ENCODE measurements at places on chromosomes 1 and 21.

DNA sequence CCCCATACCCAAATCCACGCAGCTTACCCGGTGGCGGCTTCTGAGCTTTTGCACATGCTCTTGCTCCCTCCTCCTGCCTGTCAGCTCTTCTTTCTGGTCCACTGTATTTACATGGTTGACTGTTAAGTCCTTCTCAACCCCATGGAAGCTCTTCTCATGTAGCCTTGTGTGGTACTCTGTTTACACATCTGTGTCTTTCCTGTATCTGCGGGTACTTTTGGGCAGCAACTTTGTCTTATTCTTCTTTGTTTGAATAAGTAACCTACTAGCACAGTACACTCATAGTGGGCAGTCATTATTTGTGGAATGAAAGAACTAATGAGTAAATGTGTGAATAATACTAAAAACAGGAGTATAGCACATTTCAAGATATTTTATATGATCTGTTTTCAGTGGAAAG, 88.5 kb upstream of the GPR88 start:
- no peak for DNase-seq

DNA sequence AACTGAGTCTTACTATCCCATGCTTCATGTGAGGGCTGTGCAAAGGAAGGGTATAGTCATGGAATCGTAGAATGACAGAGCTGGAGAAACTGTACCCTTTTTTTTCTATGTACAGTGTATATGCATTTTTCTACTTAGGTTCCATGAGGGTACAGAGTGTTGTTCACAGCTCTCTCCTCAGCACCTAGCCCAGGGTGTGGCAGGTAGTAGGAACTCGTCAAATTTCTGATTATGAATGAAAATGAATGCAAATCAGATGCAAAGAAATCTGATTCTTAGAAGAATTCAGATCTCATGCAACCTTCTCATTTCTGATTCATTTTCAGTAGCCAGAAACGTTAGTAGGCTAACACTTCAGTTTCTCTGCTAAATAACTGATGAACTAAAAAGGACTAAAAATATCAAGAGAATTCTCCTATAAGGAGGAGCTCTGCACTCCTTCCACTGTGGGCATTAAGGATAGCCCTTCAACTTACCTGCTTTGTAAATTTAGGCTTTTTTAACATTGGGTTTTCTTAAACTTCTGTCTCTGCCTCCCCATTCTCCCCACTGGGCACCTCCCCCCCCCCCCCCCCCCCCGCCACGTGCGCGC, 18.0 kb upstream of the HHAT start:
- DNase-seq, result no peak

DNA sequence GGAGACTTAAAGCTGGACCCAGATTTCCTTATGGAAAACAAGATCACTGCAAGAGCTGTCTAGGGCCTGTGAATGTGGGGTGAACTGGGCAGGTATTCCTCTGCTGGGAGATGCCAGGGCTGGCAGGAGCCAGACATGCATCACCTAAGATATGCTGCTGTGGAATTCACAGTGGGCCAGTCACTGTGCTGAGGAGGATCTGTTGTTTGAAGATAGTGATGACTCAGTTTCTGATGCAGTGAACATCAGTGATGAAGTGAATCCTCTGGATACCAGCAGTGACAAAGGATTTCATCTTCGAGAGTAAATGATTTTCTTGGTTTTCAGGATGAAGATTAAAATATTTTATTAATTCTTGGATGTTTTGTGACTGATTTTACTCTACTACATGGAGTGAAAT, 29.9 kb upstream of the CAMSAP2 start:
- peak; percentile 54 for DNase-seq

DNA sequence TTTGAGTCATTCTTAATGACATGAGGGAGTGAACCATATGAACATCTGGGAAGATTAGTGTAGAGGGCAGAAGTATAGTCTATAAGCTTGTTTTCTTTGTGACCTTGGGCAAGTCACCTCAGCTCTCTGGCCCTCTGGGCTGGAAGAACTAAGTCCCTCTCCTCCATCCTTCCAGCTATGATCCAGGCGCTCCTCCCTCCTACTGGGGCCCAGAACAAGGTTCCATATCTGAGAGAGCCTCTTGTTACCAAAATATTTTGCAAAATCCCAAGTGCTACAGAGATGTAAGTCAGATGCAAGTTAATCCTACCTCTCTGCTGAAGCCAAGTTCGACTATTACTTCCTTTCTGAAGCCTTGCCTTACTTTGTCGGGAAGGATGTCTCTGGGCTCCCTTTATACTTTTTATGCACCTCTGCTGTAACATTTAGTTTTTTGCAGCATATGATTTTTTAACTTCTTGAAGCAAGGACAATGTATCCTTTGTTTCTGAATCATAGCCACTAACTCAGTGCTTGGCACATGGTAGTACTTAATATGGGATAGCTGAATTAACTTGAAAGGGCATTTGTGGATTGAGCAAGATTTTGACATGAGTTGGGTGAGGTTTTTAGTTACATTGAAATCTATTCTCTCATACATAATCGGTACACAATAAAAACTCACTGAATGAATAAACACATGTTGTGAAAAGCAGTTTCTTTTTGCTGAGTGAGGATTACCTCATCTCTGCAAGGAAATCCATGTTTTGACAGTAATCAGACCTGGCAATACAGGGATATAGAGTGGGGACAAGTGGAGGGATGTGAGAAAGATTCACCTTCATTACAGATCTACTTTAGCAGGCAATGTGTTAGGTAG, 54.7 kb upstream of the BEND5 start:
- no peak for DNase-seq

DNA sequence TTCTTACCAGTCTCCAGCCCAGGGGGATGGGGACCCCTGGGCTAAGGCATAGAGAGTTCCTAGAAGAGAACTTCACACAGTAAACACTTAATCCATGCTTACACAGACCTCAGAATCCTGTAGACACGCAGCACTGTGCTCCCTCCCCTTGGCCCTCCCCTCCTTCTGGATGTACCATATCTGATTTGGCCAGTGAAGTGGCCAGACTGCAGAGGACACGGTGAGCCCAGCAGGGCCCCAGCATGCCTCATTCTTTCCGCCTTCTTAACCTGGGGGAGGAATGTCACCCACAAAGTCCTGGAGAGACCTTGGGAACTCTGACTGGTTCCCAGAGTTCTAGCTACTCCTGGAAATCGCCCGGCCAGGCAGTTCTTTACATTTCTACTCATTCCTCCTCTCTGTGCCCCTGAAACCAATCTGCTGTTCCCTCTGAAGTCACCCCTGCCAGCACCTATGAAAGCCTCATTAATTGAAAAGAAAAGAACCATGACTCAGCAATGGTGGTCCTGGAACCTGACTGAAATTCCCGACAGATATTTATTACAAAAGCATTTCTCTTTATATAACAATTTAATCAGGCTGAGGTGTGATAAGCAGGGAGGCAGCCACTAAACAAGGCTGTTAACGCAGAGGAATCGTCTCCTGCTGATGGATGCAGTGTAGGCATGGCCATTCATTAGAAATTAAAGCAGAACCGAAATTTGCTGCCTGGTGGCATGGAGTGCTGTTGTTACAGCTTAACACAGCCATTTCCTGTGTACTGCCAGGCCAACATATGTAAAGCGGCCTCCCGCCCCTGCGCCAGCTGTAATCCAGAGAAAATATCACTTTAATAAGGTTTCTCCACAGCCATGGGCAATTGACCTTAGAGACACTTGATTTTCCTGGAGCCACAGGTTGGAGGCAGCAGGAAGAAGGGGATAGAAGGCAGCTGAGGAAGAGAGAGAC, 74.6 kb upstream of the KCND3 start:
- DNase-seq, result no peak

DNA sequence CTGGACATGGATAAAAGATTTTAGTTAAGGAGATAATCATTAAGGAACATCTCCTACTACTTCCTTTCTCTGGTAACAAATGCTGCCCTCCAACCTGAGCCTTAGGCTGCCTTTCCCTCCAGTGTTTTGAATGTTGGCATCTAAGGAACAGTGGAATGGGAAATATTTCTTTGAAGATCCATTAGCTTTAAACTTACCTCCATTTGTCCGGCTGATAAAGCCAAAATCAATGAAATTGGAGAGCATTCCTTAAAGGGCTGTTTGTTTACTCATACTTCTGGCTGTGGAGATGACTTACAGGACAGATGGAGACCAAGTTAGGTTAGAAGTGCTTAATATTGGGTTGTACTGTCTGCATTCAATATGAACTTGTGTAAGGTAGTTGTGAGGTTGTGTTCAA, 439.1 kb downstream of the PLA2G4A start:
- no peak for DNase-seq

DNA sequence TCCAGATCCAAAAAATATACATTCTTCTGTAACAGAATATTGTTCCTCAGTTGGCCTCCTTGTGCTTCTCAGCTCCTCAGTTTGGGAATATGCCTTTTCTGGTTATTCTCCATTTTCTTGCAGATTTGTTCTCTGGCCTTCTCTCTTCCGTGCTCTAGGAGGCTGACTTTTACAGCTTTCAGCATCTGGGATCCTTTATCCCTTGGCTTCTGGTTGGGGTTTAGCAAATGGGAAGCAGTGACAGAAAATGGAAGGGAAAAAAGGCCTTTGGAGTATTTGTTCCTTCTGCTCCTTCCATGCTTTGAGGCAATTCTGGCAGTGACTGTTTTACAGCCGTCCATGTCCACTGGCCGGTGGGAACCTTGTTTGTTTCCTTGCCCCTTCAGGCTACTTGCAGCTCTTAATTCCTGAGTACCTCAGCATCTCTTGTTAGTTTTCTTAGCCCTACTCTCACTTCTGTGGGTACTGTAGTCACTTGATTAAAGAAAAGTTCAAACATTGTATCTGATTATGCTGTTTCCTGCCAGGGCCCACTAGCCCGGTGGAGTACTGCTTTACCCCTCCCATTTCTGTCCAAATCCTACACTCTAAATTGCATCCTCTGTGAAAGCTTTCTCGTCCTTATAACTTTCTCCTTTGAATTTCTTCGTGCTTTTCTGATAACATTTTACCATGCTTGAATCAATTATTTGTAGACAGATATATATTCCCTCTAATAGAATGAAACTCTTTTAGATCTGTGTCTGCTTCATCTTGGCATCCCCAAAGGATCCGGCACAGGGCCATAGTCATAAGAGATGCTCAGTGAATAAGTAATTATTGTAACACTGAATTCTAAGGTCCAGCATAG, 118.2 kb downstream of the OSBPL9 start:
- DNase-seq, result no peak

- DNase-seq, result no peak
These were observed 21.4 kb upstream of the NADK start for GRCh38 chr1:1799716-1800115.

DNA sequence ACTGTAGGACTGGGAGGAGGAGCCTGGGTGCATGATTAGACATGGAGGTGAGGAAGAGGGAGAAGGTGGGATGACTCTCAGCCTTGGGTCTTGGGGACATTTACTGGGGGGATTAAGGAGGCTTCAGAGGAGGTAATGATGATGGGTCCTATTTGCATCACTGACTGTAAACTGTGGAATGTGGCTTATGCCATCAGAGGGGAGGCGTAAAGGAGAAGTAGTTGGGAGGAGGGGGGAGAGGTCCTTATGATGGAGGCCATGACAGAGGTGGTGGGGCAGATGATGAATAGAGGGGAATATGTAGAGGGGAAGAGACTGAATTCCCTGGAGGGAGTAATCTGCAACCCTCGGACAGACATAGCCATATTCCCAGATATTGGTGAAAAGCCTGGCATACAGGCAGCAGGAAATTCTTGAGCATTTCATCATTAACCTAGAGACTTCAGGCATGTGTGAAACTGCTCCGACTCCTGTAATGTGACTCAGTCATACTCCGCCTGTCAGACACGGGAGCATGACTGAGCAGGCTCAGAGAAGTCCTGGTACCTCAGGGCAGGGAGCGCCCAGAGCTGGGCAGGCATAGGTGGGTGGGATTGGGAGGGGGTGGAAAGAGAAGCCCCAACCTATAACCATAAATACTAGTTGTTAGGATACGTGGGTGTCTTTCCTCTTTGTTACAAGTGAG, 8.0 kb upstream of the LCE5A start:
- peak; percentile 58 for DNase-seq

DNA sequence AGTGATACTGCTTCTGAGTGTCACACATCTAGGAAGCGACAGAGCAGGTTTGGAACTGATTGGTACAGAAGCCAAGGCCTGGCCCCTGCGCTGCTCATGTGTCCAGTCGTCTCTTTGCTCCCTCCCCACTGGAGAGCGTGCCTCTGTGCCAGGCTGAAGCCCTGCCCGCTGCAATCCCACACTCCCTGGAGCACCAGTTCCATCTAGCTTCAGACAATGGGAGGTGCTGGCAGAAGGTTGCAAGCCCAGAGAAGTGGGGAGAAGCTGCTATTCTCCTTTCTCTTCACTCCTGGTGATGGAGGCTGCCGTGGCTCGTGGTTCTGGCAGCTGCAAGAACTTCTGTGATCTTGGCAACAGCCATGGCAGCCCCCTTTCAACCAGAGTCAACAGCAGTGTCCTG, 250.9 kb downstream of the MATN1 start:
- DNase-seq, result no peak
